Stimulated activated CD8-positive, alpha-beta memory T cell treated with anti-CD3 and anti-CD28 coated beads, Interleukin-4, amount 100 ng/mL, for 1 hour (primary cell): ENCODE measurements at places on chromosomes 12 and 14.

DNA sequence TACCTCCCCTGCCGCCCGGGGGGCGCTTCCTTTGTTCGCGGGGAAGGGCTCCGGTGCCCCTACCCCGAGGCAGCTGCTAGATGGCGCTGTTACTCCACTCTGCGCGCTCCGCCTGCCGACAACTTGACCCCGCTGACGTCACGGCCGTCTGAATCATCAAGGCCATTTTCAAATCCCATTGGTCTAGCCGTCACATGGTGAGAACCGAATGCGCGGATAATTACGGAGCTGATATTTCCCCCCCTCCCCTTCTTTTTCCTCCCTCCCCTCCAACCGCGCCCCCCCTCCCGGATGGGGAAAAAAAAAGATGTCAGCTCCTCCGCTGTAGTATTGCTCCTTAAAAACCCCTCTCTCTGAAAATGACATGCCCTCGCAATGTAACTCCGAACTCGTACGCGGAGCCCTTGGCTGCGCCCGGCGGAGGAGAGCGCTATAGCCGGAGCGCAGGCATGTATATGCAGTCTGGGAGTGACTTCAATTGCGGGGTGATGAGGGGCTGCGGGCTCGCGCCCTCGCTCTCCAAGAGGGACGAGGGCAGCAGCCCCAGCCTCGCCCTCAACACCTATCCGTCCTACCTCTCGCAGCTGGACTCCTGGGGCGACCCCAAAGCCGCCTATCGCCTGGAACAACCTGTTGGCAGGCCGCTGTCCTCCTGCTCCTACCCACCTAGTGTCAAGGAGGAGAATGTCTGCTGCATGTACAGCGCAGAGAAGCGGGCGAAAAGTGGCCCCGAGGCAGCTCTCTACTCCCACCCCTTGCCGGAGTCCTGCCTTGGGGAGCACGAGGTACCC, at the start of gene HOXC10:
HOXC10 (plus strand) TSS at position 246 of the 791 bp plus-strand sequence; CDS start at position 360, 114 bp downstream.
- DNase-seq: peak; percentile 28

DNA sequence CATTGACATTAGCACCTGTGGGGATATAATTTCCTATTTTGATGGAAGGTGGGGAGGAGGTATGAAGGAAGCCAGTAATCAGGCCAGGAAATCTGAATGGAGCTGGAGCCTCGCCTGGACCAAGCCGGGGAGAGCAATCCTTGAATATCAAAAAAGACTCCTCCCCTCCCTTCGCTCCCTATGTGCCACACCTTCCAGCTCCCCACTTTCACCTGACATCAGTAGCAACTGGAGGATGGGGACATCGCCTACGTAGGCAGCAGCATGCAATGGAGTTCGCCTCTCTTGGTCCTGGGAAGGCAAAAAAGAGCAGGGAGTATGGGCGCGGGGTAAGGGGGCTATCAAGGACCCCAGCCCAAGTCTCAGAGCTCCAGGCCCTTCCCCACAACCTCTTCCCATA, 1.1 kb downstream of the ANKRD52 start:
- DNase-seq: no peak

DNA sequence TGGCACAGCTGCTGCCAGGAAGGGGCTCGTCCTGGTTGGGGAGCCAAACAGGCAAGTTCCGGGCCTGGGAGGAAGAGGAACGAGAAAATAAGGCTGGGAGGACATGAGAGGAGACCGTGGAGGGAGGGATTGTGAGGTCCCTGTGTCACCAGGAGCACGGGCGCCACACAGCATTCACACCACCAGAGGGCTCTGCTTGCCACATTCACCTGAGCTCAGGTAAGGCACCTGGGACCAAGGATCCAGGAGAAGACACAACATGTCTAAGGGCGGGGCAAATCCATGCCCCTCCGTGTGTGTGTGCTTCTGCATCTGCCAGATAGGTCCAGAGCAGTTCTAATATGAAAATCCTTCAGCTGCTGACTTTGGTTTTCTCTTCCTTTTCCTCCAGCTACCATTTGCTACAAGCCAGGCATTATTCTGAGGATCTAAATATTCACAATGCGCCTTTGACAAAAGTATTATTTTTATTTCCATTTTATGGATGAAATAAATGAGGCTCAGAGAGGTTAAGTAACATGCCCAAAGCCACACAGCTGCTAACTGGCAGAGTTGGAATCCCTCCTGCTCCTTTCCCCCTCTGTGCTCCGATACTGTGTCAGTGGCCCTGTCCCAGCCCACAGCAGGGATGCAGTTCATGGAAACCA, 14.6 kb downstream of the RAPGEF3 start:
- no peak for DNase-seq

GRCh38 chr12:65825507-65826352, 1.4 kb downstream of the HMGA2 start:
- DNase-seq: no peak

DNA sequence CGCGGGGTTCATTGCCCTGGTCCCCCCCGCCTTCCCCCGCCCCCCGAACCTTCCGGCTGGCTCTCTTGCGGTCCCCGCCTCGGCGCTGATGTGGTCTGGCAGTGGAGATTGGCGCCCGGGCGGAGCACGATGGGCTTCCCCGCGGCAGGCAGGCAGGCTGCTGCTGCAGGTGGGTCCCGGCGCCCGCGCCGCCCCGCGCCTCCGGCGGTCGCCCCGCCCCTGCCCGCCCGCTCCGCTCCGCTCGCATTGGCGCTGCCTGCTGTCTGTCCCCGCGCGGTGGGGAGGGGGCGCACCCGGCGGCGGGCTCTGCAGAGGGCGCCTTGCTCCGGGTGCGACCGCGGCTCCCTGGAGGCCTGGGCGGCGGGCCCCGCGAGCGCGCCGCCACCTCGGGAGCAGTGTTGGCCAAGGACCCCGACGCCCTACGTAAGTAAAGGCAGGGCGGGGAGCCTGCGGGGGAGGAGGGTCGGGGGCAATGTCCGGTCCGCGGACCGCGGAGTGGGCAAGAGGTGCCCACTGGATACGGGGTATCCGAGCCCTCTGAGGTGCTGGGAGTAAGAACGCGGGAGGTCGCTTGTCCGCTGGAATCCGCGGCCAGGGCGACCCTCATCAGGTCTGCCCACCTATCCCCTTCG, at the start of gene AKAP5:
AKAP5 (plus strand) TSS at position 309 of the 632 bp plus-strand sequence. CDS start 2,896 bp downstream, outside the sequence.
- DNase-seq: peak; percentile 19

- no peak for DNase-seq
Observed at GRCh38 chr14:94701861-94702370, 68.0 kb downstream of the GSC start.

- no peak for DNase-seq
Observed at GRCh38 chr12:120453977-120454376, 7.7 kb downstream of the GATC start.

GRCh38 chr12:104886418-104887401, 71.4 kb downstream of the SLC41A2 start:
- no peak for DNase-seq

- no peak for DNase-seq
Observed at GRCh38 chr12:131989021-131989420, 39.3 kb downstream of the EP400 start.

- DNase-seq: no peak
Observed at GRCh38 chr12:75409830-75410229, 18.9 kb downstream of the GLIPR1L2 start.

DNA sequence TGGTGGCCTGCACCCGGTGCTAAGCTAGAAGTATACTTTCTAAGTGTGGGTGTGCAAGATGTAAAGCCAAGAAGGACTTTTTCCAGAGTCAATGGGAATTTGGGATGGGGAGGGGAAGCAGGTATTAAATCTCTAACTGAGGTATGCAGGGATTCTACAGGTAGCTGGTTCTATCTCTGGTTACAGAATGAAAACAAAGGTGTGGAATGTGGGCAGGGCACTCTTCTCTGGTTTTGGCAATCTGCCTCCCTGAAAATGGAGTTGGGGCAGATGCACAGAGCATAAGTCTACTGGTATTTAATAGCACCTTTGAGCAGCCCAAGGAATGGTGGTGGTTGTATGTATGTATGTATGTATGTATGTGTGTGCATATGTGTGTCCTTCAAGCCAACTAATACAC, 66.7 kb upstream of the PPP1R12A start:
- no peak for DNase-seq

GRCh38 chr12:109988903-109989302, 7.3 kb downstream of the GIT2 start:
- no peak for DNase-seq

DNA sequence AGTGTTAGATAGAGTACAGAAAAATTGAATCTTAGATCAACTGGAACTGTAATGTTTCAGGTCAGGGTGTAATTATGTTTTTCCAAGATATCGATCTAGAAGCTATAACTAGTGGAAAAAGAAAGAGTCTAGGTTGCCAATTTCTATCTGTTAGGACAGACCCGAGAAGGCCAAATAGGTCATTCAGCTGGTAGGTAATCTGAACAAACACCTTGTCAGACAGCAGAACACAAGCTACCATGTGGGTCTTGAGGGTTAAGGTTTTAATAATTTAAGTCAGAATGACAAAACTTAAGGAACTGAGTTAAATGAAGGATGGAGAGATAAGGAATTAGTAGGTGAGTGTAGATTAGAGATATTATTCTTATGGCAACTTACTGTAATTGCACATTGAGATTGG, 44.9 kb upstream of the KCNMB4 start:
- DNase-seq: no peak

DNA sequence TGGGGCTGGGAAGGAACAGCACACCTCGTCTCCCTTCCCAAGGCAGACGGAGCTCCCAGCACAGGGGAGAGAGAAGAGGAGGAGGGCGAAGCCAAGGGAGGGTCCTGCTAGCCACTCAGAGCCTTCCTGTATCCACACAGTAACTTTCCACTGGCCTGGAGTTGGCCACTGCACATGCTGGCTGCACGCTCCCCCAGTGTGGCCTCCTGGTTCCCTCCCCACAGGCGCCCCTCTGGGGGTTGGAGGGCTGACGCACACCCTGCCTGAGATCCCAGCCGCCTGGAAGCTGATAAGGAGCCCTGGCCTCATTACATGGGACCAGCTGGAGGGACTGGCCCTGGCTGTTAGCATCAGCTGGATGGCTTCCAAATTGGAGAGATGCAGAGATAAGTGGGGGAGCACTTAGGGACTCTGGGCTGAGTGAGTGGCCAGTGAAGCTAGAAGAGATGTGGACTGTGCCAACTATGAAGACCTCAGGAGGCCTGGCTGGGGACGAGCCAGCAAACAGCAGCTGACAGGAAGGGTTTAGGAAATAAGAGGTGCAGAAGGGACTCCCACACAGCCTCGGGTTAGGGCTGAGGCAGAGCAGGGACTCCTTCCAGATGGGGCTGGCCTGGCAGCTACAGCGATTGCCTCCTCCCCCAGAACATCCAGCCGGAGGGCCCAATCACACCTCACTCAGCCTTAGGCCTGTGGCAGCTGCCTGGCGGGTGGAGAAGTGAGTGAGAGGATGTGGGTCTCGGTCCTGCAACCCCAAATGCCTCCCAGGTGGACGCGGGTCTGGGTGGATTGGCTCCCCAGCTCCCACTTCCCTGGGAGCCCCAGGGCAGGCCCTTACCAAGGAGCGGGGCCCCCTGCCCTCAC, 26.3 kb upstream of the BCDIN3D start:
- no peak for DNase-seq

DNA sequence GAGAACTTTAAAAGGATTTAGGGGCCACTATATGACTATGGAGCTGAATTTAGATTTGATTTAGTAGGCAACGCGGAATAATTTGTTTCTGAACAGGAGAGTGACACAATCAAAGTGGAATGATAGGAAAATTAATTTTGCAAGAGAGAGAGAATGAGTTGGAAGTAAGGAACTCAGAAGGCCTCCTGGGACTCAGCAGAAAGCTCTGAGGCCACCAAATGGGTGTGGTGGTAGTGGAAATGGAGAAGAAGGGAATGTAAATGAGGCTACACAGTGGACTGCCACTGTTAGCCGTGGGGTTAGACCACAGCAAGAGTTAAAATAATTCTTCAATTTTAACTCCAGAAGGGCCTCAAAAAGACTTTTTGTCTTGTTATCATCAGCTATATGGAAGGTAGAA, 102.7 kb downstream of the LRRK2 start:
- no peak for DNase-seq

GRCh38 chr14:93962701-93963601, 13.4 kb downstream of the ASB2 start:
- no peak for DNase-seq
